ENCODE measurements at places on chromosomes 2 and 18. TPM values are rescaled to one million over a fixed set of nuclear protein-coding genes. Genes with fewer than 3 reads are reported as not detected.

- DNase-seq = no peak
These were observed 34.6 kb downstream of the COPS7B start for GRCh38 chr2:231820786-231821303.

DSG1 gene
- total RNA-seq = not detected

DNA sequence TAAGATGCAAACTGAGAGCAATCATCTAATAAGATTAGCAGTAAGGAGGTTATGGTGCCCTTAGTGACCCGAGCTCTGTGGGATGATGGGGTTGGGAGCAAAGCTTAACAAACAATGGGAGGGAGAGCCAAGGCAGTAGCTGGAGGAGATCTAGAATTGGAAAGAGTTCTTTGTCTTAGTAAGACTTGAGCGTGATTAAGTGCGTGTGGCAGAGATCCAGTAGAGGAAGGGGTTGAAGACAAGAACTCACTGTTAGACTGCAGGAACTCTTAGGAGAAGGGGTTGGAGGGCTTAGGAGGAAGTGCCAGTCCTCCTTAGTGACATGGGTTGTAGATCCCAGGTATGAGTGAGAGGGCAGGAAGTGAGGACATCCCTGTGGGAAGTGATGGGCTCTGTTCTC, 184.7 kb downstream of the GFPT1 start:
- no peak for DNase-seq

- DNase-seq = peak; percentile 41
These were observed 24.9 kb upstream of the RAB10 start for GRCh38 chr2:26008851-26009566.

- DNase-seq = no peak
These were observed 78.5 kb upstream of the HK2 start for GRCh38 chr2:74755386-74755785.

DNA sequence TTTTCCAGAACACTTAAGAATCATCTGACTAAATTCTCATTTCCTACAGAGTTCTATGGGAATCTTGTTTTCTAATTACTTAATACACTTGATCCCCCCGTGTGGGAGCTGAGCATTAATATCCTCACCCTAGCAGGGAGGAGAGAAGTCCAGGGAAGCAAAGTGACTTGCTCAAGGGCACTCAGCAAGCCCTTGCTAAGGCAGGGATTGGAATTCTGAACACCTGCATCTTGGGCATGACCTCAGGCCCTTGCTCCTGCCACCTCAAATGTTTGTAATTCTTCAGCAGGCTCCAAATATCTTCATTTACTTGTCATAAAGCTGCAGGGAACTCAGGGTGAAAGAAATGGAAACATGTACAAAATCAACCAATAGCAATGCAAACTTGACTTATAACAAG, 162.4 kb downstream of the GPD2 start:
- DNase-seq = no peak

GRCh38 chr2:134039912-134040581, 213.8 kb upstream of the MGAT5 start:
- DNase-seq = no peak

DNA sequence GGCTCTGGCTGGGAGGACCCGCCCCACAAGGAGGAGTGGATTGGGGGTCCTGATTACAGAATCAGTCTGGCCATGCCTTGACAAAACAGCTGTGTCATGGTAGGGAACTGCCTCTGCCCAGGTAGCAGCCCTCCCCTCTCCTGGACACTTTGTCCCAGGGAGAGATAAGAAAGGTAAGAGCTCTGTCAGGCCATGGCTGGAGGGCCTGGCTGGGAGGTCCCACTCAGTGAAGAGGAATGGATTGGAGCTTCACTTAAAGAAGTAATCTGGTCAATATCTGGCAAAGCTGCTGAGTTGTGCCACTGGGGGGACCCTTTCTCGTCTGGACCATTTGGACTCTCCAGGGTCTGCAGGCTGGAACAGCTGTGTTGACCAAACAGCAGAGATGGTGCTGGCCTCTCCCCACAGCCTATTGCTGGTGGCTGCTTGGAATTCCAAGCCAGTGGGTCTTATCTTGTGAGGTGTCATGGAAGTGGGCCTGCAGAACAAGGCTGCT, 75.4 kb downstream of the EPC2 start:
- DNase-seq = no peak

RAX gene
- not detected for total RNA-seq

DNA sequence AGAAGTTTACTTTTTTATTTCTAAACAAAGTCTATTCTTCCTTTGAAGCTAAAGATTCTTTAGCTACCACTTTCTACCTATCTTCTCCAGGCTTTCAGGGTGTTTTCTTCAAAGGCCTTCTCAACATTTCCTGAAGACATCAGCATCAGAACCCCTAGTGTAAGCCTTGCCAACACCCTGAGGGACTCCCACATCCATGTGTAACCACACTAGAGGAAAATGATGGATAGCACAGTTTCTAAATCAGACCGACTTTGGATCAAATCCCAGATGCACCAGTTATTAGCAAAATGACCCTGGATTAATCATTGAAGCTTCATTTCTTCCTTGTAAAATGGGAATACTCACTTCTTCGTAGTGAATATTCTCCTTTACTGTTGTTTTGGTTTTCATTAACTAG, 4.7 kb upstream of the TTN start:
- DNase-seq = no peak

RGPD3 gene
- 0.06 TPM for total RNA-seq

GRCh38 chr2:109185338-109185737, 56.3 kb downstream of the SH3RF3 start:
- DNase-seq = no peak

DNA sequence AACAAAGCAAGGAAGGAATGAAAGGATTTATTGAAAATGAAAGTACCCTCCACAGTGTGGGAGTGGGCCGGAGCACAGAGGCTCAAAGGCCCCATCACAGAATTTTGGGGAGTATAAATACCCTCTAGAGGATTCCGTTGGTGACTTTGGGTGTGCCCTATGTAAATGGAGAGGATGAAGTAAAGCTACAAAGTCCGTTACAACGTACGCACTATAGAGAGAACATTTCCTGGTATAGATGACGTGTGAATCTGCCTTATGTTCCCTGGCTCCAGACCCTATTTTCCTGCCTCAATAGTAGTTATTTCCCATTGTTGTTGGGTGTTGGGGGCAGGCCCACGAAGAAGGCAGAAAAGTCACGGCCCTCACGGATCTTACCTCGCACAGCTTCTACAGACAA, 65.3 kb downstream of the GALR1 start:
- no peak for DNase-seq

GRCh38 chr2:233470011-233470687, 96.4 kb downstream of the USP40 start:
- DNase-seq = no peak

FAM237A gene
- total RNA-seq = not detected

- DNase-seq = no peak
These were observed 30.6 kb downstream of the HJURP start for GRCh38 chr2:233823731-233824121.

ACOXL gene
- total RNA-seq = 0.42 TPM

GRCh38 chr18:61502472-61502871, 169.2 kb downstream of the CDH20 start:
- no peak for DNase-seq

CCBE1 gene
- 8.0 TPM for total RNA-seq

SH3RF3 gene
- total RNA-seq = 1.3 TPM

- DNase-seq = no peak
These were observed 23.6 kb downstream of the UGP2 start for GRCh38 chr2:63865159-63865799.

DNA sequence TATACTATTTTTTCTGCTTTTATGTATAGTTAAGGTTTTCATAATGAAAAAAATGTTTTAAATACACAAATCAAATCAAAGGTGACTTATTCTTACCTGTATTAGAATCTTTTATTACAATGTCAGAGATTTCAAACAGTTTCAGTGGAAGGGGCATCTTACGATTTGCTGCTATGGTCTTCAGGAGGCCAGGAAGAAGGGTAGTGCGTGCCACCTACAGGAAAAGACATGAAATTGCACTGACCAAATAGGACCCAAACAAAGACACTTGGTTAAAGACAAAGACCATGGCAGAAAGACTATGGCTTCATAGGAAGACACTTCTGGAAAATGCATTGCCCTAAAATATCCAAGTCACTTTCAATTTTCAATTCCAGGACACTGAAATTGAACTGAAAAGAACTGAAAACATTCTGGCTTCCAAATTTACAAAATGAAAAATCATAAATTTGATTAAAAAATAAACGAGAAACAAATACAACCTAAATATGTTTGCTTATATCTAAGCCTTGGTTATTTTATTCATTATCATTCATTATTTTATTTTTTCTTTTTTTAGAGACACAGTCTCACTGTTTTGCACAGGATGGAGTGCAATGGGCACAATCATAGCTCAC, 42.1 kb downstream of the FARSB start:
- no peak for DNase-seq

- no peak for DNase-seq
These were observed 290.3 kb upstream of the CCDC68 start for GRCh38 chr18:55249550-55249949.

- peak; percentile 71 for DNase-seq
These were observed at the start of gene CABLES1 for GRCh38 chr18:23134780-23135549. Gene CABLES1 (plus strand): TSS chr18:23135485. CDS start chr18:23135763, 278 bp downstream.

GRCh38 chr2:229660951-229661350, 53.4 kb downstream of the DNER start:
- DNase-seq = no peak

- DNase-seq = no peak
These were observed 44.5 kb downstream of the SPTBN1 start for GRCh38 chr2:54500404-54501205.

DNA sequence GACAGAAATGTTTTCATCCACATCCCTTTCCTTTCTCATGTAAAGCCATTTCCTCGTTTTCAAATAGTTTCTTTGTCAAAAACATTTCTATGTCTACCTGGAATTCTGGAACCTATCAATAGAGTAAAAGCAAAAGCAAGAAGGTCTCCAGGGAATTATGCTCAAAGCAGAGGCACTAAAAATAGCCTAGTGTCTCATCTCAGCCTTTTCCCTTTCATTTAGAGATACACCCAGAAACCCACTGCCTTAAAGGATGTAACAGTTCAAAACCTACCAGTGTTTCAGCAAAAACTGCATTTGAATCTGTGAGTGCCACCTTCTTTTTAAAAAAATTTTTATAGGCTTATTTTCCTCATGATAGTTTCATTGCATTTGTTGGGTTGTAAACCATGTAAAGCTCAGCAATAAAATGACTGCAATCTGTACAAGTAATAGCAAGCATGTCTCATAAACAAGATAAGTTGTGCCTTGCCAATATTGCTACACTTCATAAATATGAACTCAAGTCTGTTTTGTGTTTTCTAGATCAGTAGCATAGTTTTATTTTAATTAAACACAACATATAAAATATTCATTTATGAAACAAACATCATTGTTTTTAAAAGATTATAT, 927.3 kb upstream of the ACVR2A start:
- no peak for DNase-seq

PRKAG3 gene
- total RNA-seq = not detected

ZNF512 gene
- total RNA-seq = 14.9 TPM

DNA sequence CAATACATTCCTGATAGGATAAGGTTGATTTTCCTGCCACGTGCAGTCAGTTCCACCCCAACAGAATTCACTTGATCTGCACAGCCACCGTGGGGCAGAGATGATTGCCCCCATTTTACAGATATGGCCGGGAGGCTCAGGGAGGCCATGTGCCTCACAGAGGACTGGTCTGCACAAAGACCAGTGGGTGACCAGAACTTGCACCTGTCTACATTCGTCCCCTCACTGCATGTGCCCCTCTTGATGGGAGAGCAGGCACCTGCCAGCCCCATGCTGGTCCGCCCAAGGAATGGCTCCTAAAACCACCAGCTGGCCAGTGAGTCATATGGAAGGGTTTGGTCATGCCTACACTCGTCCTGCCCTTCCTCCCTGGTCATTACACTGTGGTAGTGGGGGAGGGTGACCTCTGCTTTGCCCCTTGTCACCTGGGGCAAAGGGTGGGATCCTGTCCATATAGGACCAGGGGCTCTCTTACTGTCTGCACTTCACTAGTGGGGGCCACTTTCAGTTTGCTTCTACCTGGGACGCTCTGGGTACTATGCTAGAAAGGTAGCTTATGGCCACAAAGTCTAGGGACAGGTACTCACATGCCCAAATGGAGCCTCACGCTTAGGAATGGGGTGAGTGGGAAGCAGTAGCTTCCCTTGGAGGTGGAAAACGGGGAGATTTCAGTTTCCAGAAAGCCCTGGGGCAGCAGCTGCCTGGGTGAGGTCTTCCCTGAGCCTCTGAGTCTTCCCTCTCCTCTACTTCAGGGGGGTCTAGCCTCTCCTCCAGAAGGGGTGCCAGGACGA, 14.7 kb downstream of the RRM2 start:
- no peak for DNase-seq

DNA sequence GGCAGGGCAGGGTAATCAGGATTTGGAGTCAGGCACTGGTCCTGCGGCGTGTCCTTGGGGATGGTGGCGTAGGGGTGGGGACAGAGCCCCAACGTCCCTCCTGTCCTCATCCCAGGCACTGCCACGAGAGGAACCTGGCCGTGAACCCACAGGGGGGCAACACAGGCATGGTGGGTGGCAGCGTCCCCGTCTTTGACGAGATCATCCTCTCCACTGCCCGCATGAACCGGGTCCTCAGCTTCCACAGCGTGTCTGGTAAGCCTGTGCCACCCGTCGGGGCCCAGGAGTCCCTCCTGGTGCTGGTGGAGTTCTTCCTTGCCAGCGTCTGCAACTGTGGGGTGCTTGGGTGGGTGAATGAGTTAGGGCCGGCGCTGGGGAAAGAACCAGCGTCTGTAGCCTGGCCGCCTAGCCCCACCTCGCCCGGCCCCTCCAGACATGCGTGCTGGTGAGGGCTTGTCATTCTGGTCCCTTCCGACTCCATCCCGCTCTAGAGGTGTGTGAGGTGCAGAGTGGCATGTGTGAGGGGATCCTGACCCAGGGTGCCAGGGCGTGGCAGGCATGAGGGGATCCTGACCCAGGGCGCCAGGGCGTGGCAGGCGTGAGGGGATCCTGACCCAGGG, 8.0 kb downstream of the D2HGDH start:
- no peak for DNase-seq

DNA sequence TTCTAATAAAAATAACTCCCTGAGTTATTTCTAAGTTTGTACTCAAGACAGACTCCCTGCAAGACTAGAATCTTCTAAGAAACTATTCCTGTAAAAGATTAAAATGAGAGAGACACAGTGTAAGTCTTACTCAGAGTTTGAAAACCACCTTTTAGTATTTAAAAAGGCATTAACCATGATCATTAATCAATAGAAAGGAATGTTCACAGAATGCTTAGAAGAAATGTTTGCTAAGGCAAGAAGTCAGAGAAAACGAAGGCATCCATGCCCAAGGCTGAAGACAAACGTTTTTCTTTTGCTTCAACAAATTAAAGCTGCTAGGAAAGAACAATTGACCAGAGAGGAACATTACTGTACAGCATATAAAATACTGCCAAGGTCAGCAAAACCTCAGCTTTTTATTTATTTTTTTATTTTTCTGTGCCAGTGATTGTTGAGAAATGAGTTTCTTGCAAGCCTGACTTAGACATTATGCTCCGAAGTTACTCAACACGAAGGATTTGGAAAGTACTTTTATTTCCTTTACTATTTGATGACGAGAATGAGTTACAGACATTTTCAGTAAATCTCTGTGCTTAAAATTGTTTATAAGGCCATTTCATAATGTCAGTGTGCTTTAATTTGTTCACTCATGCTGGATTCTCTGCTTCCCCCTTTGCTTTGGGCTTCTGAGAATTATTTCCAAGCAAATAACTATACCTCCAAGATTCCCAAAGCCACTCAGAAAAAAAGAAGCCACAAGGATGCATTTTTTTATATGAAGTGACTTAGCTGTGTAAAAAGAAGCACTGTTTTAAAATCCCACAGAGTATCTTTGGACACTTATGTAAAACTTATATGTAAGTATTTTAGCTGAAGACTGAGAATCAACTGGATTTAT, 20.5 kb downstream of the RND3 start:
- no peak for DNase-seq

GRCh38 chr18:55206927-55207326, 247.7 kb upstream of the CCDC68 start:
- no peak for DNase-seq

- DNase-seq = no peak
These were observed 50.4 kb downstream of the UXS1 start for GRCh38 chr2:106143495-106144215.
